ENCODE measurements at places on chromosomes 2 and 18.

- no peak for DNase-seq
Measured at GRCh38 chr18:36590621-36591580, 237.9 kb downstream of the TPGS2 start.

DNA sequence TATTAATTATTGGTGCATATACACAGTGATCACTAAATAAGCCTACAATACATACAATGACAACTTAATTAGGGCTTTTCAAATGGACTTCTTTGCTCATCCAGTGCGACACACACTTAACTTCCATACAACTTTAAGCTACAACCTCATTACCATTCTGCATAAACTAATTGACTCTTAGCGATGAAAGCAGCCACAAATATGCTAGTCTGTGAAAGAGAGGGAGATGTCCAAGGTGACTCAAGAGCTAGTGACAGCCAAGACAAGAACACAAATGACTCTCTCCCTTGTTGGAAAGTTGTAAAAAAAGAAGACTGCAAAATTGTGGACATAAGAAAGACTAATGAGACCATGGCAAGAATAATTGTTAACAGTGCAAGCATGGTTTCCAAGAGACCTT is 264.8 kb downstream of the ARHGAP15 start:
- no peak for DNase-seq

- no peak for DNase-seq
Measured at GRCh38 chr2:162212366-162212765, 30.9 kb downstream of the FAP start.

DNA sequence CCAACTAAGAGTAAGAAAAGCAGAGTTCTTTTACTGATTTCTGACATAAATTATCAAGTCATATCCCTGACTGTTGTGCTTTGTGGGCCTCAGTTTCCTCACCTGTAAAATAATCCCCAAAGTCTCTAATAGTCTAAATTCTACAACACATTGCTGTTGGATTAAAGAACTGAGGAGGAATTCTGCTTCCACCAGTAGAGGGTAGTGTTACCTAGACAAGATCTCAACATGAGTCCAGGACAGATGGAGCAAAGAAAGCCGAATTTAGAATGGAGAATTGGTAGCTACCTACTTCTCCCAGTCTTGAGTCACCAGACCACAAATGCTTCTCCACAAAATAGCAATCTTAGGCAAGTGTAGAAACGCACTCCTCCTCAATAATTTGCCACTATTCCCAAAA is 462.5 kb upstream of the FSHR start:
- DNase-seq: peak; percentile 35

- no peak for DNase-seq
Measured at GRCh38 chr2:88139203-88139702, 11.4 kb upstream of the FABP1 start.

DNA sequence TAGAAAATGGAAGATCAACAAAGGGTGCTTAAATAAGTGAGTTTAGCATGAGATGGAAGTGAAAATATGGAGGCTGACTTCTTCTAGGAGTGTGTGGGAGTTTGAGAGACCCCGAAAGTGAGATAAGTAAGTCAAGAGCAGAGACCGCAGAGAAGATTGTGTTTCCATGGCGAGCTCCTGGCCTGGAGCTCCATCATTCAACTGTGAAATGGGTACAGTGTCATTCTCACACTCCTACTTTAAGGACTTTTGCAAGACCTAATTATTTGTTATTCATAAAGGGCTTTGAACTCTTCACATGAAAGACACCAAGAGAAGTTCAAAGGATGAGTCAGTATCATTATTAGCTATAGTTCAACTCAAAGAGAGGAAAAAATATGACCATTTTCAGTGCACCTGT is 134.2 kb upstream of the PIK3C3 start:
- DNase-seq: no peak

GRCh38 chr2:102301867-102302362 is 9.4 kb upstream of the IL1RL1 start:
- no peak for DNase-seq

- no peak for DNase-seq
Measured at GRCh38 chr2:31931916-31932315, 78.9 kb downstream of the MEMO1 start.

DNA sequence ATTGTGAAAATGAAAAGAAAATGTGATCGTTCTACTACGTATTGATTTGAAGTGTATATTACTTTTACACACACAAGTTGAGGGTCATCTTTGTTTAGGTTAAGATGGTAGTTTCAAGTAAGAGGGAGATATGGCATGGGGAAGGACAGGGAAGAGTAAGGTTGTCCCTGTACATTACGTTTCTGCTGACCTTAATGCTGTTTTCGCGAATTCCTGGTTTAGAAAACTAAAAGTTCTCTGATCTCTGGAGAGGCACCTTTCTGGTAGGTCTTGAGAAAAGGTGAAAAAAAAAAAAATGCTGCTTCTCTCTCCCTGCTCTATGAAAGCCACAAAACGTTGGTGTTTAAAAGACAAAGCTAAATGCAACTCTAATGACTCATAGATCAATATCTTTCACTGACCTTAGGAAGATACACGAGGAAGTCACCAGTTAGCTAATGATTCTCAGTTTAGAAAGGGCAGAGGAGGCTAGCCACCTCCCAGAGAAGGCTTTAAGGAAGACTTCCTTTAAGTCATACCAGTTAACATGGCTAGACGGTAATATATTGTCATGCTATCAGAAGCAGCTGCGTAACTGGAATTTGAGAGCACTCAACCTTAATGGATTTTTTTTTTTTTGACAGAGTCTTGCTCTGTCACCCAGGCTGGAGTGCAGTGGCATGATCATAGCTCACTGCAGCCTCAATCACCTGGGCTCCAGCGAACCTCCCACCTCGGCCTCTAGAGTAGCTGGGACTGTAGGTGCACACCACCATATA is 13.2 kb downstream of the TXNDC2 start:
- no peak for DNase-seq

- no peak for DNase-seq
Measured at GRCh38 chr2:9631878-9632700, 1.3 kb upstream of the YWHAQ start.

- no peak for DNase-seq
Measured at GRCh38 chr2:145546091-145546490, 1026.2 kb upstream of the ZEB2 start.

DNA sequence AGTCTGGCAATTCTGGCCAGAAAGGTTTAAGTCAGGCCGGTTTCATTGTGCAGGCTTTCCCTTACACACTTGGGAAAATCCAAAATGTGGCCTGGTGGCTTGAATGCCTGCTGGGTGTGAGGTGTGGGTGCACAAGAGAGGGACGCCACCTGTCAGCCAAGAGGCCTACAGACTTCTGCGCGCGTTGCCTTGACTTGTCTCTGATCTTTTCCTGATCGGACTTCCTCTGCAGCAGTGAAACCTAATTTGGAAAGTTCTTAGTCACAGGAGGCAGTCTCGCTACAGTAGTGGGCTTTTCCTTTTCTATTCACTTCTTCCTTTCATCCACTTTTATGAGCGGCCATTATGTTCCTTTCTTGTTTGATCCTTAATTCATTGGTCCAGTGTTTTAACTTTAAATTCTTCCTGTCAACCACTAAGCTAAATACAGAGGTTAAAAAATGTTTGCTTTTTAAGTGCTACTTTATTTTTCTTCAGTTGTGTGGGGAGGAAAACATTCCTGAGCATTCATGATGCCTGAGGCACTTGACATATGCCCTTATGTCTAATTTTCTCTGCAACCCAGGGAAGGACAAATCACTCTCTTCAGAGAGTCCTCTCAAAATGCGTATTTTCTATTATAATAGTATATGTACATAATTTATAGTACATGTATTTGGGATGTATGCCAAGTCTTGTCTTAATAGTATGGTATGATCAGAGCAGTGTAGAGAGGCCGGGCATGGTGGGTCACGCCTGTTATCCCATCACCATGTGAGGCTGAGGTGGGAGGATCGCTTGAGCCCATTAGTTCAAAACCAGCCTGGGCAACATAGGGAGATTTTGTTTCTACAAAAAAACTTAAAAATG is 128.9 kb downstream of the WDSUB1 start:
- DNase-seq: no peak

- DNase-seq: no peak
Measured at GRCh38 chr2:11420190-11420589, 45.8 kb downstream of the E2F6 start.

- DNase-seq: no peak
Measured at GRCh38 chr2:26584656-26585055, 56.5 kb downstream of the CIB4 start.

- no peak for DNase-seq
Measured at GRCh38 chr2:220499225-220499624, 871.8 kb downstream of the SLC4A3 start.

- no peak for DNase-seq
Measured at GRCh38 chr2:120305296-120305695, 40.6 kb upstream of the INHBB start.

- no peak for DNase-seq
Measured at GRCh38 chr2:27527182-27527581, 30.5 kb downstream of the GCKR start.

DNA sequence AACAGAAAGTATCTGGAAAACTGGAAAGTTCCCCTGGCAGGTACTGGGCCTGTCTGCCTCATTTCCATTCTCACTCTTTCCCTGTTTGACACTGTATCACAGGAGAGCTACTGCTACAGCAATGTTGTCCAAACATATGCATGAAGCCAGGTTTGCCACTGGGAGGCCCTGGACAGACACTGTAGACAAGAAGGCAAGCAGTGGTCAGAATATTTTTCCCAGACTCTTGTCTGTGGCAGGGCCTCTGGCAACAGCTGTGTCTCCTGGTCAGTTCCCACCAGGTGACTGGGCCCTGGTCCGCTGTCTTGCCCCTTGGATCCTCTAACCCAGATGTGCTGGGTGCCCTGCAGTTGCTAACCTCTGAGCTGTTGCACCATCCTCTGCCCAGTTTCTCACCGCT is 178.9 kb upstream of the FANCL start:
- DNase-seq: no peak

- DNase-seq: peak; percentile 92
Measured at GRCh38 chr2:197073701-197074433, 147.4 kb upstream of the PGAP1 start.

DNA sequence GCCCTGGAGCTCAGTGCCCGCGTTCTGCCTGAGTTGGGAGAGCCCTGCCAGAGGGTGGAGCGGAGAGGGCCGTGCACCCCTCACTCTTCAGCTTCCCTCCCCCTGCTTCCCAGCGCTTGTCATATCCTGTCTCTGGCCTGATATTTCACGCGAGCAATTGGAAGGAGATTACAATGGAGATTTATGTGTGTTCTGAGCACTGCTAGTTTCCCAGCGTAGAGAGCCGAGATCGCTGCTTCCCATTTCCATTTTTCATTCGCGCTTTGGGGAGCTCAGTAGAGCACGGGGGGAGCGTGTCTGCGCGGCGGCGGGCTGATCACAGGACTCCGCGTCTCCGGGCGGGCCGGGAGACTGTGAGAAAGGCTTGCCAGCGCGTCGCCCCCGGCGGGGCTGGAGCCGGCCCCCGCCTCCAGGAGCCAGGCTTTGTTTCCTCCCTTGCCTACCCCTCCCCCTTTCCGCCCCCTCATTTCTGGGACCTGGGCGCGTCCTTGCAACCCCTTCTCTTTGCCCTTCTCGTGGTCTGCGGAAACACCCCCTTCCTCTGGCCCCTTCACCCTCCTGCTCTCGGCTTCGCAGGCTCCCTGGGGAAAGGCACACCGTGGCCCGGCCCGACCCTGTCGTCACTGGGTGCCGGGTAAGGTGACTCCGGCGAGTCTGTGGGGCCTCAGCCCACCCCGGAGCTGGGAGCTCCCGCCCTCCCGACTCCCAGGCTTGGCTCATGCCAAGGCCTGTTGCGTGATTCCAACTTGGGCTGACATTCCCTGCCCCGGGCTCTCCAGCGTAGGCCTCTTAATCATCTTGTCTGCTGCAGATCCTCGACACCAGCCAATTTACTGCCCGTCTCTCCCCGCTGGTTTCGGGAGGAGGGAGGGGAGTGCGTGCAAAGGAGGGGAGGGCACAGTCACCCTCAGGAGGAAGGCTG is 5.8 kb downstream of the DLX2 start:
- DNase-seq: no peak

DNA sequence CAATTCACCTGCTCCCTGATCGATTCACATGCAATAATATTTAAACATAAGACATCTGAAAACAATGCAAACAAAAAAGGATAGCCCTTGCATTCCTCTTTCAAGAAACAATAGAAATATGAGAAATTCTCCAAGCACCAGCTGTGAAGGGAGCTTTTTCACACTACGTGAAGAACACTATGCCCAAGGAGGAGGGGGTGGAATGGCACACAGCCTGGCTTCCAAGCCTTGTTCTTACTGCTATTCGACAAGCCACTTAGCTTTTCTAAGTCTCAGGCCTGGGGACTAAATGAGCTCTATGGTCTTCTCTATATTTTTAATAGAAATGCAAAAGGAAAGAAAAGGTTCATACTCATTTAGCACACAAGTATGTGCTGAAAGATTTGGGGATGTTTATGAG is 92.2 kb upstream of the CHRNA1 start:
- DNase-seq: no peak

DNA sequence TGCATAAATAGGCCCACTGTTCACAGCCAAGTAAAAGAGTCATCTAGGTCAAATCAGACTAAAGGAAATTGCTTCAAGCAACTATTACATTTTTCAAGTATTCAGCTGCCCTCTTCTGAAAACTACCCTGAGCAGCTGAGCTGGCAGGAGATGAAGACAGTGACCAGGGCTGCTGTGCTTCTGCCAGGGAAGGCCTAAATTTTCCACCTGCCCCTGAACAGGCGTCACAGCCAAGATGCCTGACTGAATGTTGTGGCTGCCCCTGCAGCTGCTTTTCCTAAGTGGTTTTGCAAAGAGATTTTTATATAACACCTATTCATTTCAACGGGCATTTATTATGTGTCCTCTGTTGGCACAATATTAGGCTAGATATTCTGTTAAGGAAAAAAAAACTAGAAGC is 96.7 kb upstream of the RPE start:
- no peak for DNase-seq

DNA sequence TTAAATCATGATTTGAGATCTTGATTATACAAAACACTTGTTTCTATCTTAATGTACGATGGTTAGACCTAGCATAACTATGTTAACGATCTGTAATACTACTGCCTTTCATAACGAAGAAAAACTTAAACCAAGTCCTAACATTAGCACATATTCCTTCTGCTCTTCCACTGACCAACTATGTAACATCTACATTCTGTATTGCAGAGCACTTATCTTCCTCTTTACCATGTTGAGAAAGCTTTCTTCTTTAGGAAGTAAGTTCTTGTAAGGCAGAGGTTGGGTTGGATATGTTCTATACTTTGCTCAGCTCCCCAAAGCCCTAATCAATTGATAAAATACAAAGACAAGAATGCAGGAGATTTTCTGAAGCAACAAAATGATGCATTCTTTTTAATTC is 7.9 kb upstream of the ZNF407 start:
- no peak for DNase-seq

Measured in spinal cord (tissue), 10 donors.